ENCODE measurements at places on chromosomes 1 and 21. TPM values are rescaled to one million over a fixed set of nuclear protein-coding genes. Genes with fewer than 3 reads are reported as not detected.
A peak's percentile ranks its signal among the peaks of the same experiment; 100 is the strongest.

Gene B3GALT5
- not detected for polyA plus RNA-seq

Gene CELA2B
- polyA plus RNA-seq, result 2.1 TPM

Gene GGPS1
- polyA plus RNA-seq, result 35.0 TPM

Gene DYNLT5
- 2.0 TPM for polyA plus RNA-seq

Gene KRTAP13-1
- not detected for polyA plus RNA-seq

Gene PCBP3
- polyA plus RNA-seq, result 1.4 TPM

Gene COL11A1
- 159 TPM for polyA plus RNA-seq

Gene ARV1
- polyA plus RNA-seq, result 22.7 TPM

Gene RAB3GAP2
- 23.9 TPM for polyA plus RNA-seq

Gene INSRR
- 0.32 TPM for polyA plus RNA-seq

Gene CLDN17
- not detected for polyA plus RNA-seq

Gene SPRR2A
- not detected for polyA plus RNA-seq

Gene BACE2
- 35.4 TPM for polyA plus RNA-seq

Gene FAM151A
- not detected for polyA plus RNA-seq

Gene TMEM200B
- 9.3 TPM for polyA plus RNA-seq

Gene AMY2B
- polyA plus RNA-seq, result 17.3 TPM

Gene DPM3
- polyA plus RNA-seq, result 24.3 TPM

DNA sequence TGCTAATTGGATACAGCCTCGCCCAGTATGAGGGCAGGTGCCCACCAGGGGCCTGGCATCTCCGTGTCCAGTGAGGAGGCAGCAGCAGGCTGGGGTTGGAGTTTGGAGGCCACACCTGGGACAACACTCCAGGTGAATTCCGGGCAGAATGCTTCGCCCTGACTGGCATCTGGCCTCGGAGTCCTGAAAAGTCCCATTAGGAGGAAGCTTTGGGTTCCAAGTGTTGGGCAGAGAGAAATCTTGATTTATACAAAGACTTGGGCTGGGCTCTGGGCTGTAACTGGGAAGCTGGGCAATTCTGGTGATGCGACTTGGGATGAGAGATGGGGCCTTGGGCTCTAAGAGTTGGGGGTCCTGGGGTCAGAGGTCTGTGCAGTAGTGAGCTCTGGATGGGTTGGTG is 48.1 kb upstream of the CSF3R start:
- no peak for DNase-seq

- no peak for DNase-seq
Measured at GRCh38 chr1:44418022-44418673, 13.1 kb downstream of the RNF220 start.

DNA sequence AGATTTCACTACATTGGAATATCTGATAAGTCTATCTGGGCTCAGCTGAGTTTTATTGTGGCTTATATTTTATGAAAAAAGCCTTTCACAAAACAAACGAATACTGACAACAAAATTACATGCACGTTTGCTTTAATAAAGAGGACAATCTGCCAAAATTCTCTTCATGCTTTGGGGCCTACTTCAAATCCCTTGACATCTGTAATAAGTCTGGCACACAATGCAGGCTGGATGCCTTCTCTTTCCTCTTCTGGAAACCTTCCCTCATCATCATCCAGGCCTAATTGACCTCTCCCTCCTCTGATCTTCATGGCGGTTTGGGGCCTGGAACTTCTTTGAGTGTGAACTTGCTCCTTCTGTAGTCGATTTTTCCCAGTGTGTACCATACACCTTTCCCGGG is 70.3 kb downstream of the MAP10 start:
- no peak for DNase-seq

- no peak for DNase-seq
Measured at GRCh38 chr1:231919239-231919885, 292.8 kb downstream of the DISC1 start.

GRCh38 chr1:24928689-24929397 is 1.2 kb downstream of the RUNX3 start:
- no peak for DNase-seq

GRCh38 chr1:21234779-21235178 is 55.5 kb downstream of the ECE1 start:
- DNase-seq, result no peak

- DNase-seq, result no peak
Measured at GRCh38 chr21:28156590-28156989, 836.1 kb downstream of the LTN1 start.

GRCh38 chr1:211557894-211558625 is 20.9 kb downstream of the SLC30A1 start:
- no peak for DNase-seq

DNA sequence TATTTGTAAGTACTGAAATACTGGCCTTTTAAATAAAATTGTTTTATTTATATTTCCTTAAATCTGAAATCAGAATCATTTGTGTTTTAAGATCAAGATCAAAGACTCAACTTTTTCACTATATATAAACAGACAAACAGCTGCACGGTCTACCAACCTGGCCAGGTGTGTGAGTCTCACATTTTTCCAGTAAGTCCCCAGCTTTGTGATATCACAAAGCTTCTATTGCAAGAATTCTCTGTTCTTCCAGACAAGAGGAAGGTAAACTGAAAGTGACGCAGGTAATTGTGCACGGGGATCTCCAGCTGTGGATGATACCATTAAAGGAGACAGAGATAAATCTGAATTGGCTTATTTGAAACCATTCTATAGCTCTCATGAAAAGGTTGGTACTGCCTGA is 41.2 kb upstream of the CYP2J2 start:
- no peak for DNase-seq

GRCh38 chr1:208965351-208965750 is 618.2 kb upstream of the CAMK1G start:
- no peak for DNase-seq

- DNase-seq, result no peak
Measured at GRCh38 chr1:198671136-198671535, 32.3 kb downstream of the PTPRC start.

DNA sequence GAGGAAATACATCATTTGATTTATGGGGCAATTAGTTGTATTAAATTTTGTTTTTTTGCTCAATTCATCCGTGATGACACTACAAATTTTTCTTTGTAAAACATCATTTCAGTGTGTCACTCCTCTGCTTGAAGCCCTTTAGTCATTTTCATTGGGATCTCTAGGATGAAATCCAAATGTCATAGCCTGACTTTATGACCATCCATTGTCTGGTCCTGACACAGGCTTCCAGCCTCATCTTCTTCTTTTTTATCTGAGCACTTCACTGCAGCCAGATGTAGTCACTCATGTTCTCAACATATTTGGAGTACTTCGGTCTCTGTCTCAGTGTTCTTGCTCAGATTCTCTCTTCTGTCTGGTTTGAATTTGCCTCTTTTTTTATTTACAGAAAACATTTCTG is 173.1 kb downstream of the HMCN1 start:
- no peak for DNase-seq

GRCh38 chr21:42140196-42140934 is 69.2 kb downstream of the UMODL1 start:
- DNase-seq, result no peak

DNA sequence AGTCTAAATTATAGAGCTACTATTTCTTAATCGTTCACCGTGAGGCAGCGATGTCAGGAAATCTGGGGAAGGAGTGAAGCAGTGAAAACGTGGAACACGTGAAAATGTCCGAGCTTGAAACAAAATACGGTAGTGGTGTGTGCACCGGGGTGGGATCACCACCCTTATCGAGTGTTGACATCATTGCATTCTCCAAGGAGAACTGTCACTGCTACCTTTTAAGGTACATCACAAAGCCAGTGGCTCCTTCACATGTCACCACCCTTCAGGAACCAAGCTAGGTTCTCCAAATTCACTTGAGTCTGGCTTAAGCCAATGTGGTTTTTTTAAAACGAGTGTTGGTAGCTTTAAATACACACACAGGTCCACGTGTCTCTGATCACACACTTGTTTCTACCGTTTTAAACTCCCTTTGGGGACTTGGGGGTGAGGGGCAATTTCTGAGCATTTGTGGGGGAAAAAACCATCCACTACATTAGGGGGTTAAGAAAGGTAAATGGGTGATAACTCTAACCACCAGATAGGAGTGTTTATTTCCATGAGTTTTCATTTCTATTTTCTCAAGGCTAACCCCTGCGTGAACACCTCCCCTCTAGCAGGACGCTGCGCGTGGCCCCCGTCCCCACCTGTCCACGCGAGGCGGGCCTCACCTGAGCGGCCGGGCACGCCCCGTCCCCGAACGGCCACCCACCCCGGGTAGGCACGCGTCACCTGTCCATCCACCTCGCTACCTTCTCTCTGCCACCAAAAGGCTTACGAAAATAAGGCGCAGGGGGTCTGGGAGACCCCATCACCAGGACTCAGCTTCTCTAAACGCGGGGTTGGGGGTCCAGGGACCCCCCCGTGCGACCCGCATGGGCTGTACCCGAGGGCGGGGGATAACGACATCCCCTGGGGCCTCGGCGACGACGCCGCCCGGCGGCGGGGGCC is 978 bp downstream of the PRDM15 start:
- peak; percentile 34 for DNase-seq

GRCh38 chr1:54814571-54814970 is 13.4 kb upstream of the TTC22 start:
- no peak for DNase-seq

- DNase-seq, result no peak
Measured at GRCh38 chr1:44723496-44724295, 7.3 kb downstream of the RNU5D-1 start.

DNA sequence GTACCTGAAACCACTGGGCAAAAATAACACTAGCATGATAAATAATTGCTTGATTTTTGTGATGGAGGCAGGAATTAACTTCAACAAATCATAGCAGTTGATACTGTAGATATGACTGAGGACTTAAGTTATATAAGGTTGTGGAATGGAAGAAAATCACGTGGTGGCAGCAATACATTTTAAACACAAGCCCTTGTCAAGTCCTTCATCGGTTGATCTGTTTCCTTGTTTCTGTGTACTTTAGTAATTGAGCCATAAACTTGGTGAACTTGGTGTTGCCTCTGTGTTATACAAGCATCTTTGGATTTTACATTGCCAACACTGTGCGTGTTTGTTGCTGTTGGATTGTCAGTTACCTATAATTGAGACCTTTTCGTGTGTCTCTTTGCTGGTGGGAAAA is 114.4 kb downstream of the CAMTA1 start:
- DNase-seq, result no peak

DNA sequence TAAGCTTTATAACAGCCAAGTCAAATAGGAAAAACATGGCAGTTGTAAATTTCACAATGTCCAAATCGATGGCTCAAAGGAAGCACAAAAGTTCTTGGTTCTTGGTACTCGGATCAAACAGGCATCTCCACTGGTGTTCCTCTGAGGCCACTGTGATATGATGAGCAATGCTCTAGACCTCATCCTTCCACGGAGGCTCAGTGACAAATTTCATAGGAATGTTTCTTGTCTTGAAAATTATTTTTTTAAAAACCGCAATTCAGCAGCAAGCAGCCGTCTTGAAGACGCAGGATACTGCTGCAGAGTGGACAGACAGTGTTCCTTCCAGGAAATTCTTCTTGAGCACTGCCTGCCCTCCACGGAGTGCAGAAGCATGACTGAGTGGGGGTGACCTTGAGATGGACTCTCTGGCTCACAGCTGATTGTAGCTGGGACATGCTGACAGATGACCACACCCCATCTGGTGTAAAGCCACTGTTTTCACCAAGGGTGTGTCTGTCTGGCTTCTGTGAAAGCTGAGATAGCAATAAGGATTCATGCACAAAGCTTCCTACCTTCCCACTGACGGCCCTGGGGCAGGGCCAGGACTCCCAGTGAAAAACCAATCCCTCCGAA is 61.9 kb downstream of the TIAM1 start:
- DNase-seq, result no peak

- DNase-seq, result no peak
Measured at GRCh38 chr1:78855258-78855657, 151.3 kb downstream of the ADGRL4 start.

DNA sequence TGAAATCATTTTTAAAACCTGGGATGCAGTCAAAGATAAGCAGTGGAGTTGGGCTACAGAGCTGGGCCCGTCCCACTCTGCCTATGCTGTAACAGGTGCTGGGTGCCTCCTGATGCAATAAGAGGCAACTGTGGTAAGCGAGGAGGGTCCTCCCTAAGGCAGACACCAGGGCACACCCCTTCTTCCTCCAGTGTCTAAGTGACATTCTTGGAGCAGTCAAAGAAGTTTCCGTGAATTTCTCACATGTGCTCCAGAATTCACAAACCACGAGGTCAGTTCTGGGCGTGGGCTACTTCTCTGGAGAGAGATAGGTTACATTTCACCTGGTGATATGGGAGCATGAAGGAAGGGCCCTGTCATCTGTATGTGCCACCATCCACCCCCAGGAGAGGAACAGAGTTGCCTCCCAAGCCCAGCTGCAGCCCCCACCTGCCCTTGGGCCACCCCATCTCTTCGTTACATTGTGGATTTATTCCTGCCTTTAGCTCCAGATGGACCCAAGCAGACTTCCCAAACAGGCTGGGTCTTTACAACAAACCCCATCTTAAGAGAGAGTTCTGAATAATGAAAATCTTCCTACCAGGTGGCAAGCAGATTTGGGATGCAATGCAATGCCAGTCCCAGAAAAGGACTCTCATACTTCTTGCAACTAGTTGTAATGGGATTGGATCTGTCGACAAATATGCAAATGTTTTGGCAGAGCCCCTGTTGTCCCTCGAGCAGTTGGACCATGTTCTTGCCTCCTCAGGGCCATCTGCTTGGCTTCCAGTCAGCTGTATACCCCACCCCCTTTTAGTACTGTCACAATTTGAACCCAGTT is 82.5 kb upstream of the CNTN2 start:
- DNase-seq, result no peak

- no peak for DNase-seq
Measured at GRCh38 chr1:15031251-15031933, 122.2 kb upstream of the TMEM51 start.

DNA sequence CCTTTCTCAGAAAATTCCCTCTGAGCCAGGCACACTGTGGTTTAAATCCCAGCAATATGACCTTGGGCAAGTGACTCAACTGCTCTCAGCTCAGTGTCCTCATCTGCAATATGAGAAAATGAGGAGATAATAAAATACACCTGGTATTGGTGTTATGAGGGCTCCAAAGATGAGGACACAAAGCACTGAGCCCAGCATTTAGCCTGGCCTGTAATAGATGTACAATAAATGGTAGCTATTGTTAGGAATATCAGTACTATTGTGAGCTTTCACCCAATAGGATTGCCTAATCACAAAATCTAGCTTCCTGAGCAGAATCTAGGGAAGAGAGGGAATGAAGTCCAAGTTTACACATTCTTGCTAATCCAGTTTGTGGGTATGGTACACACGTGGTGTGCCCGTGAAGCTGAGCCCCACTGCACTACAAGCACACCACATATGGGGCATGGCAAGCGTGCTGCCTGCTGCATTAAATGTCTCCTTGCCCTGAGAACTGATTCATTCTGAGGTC is 24.3 kb upstream of the SLC30A1 start:
- no peak for DNase-seq

GRCh38 chr1:93876244-93876643 is 2.8 kb downstream of the DNTTIP2 start:
- no peak for DNase-seq

DNA sequence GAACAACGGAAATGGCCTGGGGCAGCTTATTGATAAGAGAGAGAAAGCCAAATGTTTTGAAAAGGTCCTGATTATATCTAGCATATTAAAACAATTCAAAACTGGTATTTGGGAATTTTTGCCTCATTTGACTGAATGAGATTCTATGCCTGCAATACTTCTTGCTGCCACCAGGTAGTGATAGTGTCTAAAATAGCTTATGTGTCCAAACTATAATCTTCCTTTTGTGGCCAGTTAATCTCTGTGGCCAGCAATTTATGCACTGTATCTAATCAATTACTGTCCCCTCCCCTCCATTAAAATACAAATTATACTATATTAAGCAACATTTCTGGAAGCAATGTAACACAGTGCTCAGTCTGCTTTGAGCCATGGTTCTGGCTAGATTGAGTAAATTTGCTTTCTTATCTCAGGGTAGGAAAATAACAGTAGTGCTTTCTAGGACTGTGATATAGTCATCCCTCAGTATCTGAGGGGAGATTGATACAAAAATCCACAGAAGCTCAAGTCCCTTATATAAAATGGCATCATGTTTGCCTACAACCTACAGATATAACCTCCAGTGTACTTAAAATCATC is 91.8 kb downstream of the FOXD2 start:
- DNase-seq, result no peak

All from muscle of arm (tissue), 14 donors.